Nucleus accumbens (tissue), 56 donors: ENCODE measurements at places on chromosomes 7 and 10.
A peak's percentile ranks its signal among the peaks of the same experiment; 100 is the strongest.

GRCh38 chr7:32427769-32428291, 62.4 kb downstream of the LSM5 start:
- peak; percentile 30 for DNase-seq

GRCh38 chr7:47890125-47890524, 58.1 kb downstream of the PKD1L1 start:
- DNase-seq, result no peak

DNA sequence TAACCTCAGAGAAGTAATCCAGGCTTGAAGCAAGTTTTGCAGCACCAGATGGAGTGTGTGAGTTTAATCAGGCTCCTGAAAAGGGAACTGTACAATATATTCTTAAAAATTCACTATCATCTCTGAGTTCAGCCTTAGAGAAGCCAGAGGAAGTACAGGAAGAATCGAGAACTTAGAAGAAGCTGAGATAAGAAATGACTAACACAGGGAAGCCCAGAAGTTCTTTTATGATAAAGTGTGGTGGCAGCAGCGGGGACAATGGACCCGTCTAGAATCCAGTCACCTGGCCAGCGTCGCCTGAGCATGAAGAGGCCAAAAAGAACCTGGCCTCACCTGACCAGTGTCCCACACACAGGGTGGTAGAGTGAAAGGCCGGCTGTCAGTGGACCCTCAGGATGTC, 161.0 kb downstream of the USP6NL start:
- DNase-seq, result no peak

- no peak for DNase-seq
These were observed 185.5 kb downstream of the BMPER start for GRCh38 chr7:34090816-34091215.

DNA sequence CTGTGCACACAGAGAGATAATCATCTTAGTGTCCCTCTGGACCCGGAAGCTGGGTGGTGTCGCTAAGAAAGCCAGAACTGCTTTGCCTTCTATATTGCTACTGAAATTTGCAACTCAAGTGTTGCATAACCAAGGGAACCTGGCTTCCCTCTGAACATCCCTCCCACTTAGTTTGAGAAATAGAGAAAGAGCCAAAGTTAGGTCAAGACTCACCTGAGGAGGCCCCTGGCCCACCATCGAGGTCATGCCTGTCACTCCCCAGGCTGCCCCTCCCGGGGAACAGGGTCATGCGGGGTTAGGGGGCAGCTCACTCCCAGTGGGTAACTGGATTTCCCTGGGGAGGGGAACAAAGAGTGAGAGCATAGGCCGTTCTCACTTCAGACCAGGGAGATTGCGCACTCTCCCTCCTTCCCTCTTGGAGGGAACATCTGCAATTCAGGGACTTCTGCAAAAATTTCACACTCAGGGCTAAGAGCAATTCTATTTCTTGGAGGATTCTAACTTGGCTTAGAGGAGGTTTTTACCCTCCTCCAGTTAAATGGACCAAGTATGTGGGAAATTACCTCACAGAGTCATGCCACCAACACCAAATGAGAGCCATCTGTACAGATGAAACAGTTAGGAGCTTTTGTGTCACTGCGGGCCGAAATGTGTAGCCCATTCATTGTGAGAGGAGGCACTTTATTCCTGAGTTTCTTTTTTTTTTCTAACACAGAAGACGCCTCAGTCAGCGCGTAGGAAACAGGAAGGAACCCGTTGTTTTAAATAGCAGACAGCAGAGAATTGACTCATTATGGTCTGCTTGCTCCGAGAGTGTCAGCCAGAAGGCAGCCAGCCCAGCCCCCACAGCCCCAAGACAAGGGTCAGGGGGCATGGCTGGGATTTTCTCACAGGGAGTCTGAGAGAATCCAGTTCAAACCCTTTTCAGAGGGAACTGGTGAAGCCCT, 221.3 kb downstream of the ARHGAP12 start:
- peak; percentile 14 for DNase-seq

DNA sequence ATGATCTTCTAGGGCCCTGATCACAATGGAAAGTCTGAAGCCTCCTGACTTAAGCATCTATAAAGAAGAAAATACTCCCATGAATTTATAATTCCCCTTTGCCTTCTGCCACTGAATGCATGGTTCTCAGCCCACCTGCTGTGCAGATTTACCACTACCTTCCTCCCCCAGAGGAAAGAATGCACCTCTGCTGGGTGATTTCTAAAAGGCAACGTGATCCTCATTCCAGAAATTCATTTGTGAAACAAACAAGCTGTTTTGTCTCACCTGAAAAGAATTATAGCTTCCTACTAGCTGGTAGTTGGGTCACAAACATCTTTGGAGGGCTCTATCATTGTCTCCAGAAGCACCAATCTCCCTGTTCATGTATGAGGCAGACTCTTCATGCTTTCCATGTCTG, 320.2 kb downstream of the CDC14C start:
- no peak for DNase-seq

GRCh38 chr7:103795107-103795506, 194.4 kb downstream of the RELN start:
- DNase-seq, result no peak

DNA sequence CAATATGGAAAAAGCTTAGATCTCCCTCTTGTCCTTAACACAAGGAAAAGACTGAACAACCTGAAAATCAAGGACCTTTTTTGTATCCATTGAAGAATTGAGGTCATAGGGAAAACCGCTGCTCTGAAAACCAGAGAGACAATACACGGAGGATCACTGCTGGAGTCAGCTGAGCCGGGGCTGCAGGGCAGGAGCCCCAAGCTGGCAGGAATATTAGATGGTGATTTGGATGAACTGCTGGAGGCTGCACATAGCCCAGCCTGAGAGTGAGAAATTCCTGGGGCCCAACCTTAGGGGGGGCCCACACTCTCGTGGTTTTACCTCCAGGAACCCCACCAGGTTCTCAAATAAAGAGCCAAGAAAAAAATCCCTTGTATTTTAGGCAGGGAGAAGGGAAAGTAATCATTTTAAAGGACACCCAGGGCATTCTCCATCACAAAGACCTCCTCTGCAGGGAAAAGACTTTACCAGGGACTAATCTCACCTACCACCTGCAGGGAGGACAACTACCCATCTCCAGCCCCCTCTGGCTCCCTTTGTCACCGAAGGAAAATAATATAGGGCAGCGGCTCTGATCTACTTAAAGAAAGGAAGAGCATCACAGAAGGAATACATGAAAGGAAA, 55.4 kb upstream of the RNF32 start:
- no peak for DNase-seq

- peak; percentile 13 for DNase-seq
These were observed 18.8 kb downstream of the ZC3HAV1L start for GRCh38 chr7:139016931-139017511.

GRCh38 chr10:49484486-49485235, 54.3 kb downstream of the ERCC6 start:
- DNase-seq, result no peak

DNA sequence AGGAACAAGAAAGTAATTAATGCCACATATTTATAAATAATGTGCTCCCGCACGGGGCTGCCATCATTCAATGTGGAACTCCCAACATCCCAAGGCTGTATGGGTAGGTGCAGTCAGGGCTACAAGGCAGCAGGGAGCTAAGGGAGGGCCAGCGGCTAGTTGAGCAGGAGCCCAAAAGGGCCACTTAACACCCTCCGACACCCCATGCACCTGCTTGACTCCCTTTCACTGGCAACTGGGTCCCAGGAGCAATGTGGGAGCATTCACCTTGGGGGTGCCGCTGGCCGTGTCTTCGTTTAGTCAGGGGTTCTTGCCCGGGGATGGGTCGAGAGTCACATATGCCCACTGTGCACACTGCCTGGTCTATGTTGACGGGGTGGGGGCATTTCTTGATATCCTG, 27.9 kb downstream of the SCART1 start:
- no peak for DNase-seq

DNA sequence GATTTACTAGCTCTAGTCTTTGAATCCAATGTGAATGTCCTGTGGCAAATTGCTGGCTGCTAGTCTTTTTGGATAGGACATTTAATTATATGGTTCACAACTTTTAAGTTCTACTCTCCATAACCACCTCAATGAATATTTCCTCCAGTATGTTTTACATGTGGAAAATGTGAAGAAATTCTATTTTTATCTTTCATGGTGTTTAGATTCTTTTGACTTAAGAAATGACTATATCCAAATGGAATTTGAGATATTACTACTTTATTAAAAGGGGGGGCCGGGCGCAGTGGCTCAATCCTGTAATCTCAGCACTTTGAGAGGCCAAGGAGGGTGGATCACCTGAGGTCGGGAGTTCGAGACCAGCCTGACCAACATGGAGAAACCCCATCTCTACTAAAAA, 202.0 kb downstream of the ARL4A start:
- DNase-seq, result no peak

GRCh38 chr10:88182601-88182930, 319.1 kb downstream of the PTEN start:
- DNase-seq, result no peak

GRCh38 chr10:97708976-97709946, 4.3 kb upstream of the MARVELD1 start:
- DNase-seq, result peak; percentile 23

- no peak for DNase-seq
These were observed 291.0 kb downstream of the RNLS start for GRCh38 chr10:88292185-88292514.

DNA sequence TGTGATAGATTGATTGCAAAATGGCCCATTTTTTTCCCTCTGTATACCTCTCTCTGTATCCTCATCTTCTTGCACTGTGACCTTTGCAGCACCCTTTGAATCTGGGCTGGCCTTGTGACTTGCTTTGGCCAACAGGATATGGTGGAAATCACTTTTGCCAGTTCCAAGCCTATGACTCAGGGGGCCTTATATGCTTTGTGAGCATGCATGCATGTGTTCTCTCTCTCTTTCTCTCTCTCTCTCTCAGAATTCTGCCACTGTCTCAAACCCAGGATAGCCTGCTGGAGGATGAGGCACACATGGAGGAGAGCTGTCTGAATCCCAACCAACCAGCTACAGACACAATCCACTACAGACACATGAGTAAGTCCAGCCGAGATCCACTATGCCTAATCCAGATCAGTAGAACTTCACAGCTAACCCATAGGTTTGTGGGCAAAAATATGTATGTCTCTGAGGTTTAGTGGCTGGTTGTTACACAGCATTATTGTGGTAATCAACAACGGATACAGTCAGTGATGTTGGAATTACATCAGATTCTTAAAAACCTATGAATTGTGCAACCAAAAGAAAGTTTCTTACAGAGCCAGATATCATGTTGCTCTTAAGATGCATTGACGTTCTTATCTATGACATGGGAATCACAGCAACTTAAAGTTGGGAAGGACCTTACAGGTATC, 41.8 kb upstream of the ABCB4 start:
- no peak for DNase-seq

- DNase-seq, result no peak
These were observed 31.3 kb downstream of the GNAT3 start for GRCh38 chr7:80480566-80480965.

GRCh38 chr7:84912993-84913635, 273.7 kb downstream of the SEMA3D start:
- DNase-seq, result no peak

DNA sequence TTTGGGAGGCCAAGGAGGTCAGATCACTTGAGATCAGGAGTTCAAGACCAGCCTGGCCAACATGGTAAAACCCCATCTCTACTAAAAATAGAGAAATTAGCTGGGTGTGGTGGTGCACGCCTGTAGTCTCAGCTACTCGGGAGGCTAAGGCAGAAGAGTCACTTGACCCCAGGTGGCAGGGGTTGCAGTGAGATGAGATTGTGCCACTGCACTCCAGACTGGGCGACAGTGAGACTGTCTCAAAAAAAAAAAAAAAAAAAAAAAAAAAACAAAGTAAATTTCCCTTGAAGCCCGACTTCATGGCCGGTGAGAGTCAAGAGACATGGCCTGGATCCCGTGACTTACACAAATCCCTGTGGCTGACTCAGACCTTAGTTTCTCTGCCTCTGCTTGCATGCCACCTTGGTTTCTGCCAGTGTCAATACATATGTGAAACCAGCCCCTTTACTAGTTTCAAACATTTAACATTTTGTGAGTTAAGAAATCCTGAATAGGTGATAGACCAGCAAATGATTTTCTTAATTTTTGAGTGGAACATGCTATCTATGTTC, 62.8 kb downstream of the ZEB1 start:
- DNase-seq, result no peak

- DNase-seq, result no peak
These were observed 42.8 kb upstream of the ZRANB1 start for GRCh38 chr10:124899151-124899550.

DNA sequence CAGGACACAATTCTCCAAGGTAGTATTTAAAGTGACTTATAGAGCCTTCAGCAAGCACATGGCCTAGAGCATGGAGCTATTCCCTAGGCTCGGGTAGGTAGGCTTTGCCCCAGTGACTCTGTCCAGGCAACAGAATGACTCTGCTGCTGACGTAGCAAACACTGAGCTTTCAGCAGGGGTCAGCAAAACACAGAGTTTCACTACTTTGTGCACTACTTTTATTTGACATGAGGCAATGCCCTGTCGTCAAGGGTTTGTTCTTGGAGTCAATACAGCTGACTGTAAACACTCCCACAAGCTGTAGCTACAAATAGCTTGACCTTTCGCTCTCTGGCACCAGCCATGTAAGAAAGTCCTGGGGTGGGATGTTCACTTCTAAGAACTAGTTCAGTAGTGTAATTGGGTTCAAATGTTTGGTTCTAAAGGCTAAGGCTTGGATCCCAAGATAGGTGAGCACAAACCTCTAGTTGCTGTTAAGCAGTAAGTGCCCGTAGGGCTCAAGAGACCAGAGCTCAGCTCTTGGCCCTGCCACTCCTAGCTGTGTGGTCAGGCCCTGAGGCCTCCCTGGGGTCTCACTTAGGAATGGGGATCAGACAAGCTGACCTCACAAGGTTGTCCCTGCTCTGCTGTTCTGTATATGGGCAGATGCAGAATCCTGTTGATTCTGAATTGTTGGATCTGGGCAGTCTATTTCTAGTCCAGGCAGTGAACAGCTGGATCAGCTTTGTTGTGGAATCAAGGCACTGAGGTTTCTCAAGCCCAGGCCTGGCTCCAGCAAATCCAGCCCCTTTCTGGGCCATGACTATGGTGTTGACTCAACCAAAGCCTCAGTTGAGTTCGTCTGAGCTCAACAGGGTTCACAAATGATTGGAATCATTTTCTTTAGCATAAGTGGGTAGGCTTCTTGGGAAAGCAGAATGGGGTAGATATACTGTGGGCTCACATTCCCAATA, 10.7 kb downstream of the NODAL start:
- DNase-seq, result peak; percentile 30

DNA sequence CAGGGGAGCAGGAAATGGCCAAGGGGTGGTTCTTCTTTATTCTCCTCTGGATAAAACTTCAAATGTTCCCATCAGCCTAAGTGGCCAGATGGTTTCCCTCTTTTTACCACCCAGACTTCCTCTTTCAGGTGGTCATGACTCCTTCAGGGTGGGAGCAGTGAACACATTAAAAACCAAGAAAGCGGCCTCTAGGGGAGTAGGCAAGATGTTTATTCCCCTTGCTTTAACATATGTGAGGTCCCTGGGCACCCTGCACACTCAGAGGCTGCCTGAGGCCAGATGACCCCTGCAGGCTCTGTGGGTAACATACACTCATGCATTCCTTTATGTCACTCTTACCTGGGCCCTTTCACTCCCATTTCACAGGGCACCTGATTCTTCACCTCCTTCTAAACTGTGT, 357.4 kb downstream of the ABCA13 start:
- no peak for DNase-seq
